ENCODE measurements at places on chromosomes 2 and 18.
A peak's percentile ranks its signal among the peaks of the same experiment; 100 is the strongest.

DNA sequence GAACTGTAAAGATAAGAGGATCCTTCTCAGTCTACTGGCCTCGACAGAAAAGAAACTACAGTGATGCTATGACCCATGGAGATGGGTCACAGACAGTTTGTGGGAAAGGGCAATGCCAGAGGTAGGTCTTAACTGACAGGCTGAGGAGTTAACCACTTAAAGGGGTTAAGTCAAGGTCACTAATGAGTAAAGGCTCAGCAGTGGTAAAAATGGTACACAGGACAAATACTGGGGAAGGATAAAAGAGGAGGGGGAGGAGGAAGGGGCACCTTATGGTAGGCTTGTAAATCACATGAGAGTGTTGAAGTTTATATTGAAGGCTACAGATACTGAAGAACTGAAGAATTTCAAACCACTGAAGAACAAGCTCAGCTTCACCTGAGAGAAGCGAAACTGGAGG is 9.9 kb downstream of the IER3IP1 start:
- DNase-seq = no peak

- no peak for DNase-seq
These were observed 18.2 kb downstream of the AFTPH start for GRCh38 chr2:64542071-64543007.

DNA sequence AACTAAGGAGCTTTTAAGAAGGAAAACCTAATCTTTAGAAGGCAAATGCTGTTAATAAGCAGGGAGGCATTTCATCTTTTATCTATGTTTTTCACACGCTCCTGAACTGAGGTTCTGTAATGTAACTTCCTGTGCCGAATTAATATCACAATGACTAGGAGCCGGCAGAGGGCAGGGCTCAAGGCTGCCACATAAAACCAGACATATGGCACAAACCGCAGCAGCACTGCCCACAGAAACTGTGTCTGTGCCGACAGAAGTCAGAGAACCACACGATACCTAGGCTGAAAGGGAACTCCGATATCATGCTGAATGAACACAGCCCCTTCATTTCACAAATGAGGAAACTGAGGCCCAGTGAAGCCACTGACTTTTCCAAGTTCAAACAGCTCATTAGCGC is 112.1 kb downstream of the EIPR1 start:
- DNase-seq = no peak

- DNase-seq = no peak
These were observed 168.9 kb downstream of the UPP2 start for GRCh38 chr2:158270536-158270935.

DNA sequence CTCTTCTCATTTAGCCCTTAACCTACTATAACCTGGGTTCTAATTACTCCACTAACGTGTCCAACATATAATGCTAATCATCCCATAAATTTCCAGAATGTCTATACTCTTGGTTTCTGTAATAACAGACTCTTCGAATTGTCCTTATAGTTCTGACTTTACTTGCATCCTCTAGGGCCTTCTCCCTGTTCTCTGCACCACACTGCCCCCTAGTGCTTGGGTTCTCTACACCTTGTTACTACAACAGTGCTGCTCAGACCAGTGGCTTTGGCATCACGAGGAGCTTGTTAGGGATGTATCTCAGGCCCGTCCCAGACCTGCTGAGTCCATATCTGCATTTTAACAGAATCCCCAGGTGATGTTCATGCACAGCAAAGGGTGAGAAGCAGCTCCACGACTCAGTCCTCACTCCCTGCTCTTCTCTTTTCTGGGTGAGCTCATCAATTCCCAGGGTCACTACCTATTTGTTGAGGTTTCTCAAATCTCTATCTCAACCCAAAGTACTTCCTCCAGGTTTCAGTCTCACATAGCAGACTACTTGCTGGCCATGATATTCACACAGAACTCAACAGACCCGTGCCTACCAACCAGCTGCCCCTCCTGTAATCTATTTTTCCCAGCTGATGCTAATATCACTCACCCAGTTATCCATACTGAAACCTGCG is 14.5 kb upstream of the DDX1 start:
- peak; percentile 79 for DNase-seq

DNA sequence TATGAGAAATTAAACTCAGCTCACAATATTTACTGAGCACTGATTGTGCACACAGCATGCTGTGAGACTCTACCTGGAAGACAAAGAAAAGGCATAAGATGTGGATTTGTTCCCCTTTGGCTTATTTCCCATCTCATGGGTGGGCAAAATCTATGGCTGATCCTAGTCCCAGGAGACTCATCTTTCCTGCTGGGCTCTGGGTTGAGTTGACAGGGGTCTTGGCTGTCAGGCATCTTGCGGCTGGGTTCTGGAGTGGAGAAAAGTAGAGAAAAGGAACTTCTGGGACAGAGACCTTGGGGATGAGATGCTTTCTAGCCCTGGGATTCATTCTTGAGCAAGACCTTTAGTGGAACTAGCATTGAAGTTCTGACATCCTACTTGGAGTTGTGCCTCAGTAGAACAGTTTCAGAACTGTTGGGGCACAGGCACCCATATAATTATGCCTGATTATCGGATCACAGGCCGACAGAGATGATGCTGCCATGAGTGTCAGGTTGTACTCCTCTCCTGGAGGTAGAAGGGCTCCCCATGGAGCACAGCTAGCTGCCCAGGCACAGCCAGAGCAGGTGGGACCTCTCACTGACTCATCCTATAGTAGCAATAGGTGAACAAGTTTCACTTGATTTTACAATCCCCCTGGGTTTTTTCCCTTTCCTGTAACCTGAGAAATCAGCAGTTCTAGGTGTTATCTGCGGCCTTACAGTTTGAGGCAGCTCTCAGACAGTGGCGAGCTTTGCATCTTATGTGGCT is 260.9 kb downstream of the CYRIA start:
- DNase-seq = no peak
